NCI-H524 treated with DMSO at 0.1 percent for 48 hours (cell line): ENCODE measurements at places on chromosomes 3 and 15.

GRCh38 chr3:161082063-161082462, 23.1 kb downstream of the B3GALNT1 start:
- no peak for DNase-seq

DNA sequence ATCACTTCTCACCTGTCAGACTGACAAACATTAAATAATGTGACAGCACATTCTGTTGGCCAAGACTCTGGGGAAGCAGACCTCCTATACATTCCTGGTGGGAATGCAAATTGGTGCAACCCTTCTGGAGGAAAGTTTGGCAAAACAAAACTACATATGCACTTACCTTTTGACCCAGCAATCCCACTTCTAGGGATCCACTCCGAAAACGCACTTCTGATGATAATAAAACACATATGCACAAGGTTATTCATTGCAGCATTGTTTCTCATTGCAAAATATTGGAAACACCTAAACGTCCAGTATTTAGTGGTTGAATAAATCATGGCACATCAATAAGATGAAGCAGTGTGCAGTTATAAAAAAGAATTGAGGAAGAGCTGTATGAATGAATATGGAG, 145.5 kb upstream of the ABHD17C start:
- no peak for DNase-seq

DNA sequence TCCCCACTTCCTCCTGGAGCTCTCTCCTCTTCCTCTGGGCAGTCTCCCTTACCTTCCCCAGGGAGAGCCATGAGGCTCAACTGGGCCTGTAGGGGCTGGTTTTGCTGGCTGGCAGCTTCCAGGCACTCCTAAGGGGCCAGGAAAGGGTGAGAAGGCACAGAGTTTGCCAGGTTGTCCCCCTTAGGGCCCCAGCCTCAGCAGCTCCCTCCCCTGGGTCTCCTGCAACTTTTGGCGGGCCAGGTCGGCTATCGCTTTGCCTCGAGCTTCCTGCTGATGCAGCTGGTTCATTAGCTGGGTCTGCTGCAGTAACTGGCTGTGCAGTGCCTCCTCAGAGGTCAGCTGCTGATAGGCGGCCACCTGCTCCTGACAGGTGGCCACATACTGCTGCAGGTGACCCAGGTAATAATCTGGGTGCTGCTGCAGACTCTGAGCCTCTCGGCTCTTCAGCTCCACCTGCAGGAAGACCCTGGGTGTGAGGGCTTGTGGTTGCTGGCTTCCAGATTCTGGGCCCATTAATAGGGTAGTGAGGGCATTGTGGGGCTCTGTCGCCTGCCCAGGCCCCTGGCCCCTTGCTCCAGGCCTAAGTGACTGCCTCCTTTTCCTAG, 29.7 kb upstream of the OR4F6 start:
- DNase-seq, result no peak

DNA sequence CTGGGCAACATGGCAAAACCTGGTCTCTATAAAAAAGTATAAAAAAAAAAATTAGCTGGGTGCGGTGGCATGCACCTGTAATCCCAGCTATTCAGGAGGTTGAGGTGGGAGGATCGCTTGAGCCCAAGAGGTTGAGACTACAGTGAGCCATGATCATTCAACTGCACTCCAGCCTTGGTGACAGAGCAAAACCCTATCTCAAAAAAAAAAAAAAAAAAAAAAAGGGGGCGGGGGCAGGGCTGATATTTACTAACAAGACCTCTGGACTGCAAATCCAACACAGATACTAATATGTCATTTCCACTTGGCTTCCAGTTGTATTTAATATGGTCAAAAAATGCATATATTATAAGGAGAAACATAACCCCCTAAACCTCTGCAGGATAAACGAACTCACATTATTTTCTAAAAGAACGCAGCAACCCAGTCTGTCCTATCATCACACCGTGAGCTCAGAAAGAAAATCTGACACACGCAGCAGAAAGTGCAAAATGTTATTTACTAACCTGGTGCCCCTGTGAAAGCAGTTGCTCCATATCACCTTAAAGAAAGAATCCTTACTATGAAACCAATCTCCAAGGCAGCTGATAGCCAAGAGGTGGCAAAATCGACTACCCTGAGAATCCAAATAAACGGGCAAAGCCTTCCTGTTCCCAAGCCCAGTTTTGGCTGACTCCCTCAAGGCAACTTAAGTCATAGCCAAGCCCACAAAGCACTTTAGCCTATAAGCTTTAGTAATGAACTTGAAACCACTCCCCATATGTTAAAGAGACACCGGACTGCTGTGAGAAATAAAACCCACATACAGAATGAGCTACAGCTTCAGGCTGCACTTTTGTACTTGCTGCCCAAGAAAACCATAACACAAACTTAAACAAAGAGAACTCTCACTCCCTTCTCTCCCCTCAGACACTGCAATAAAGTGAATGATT, 39.3 kb downstream of the PLD1 start:
- DNase-seq, result peak; percentile 60

- DNase-seq, result peak; percentile 33
These were observed at the start of gene ZNF35 for GRCh38 chr3:44648564-44649229. ZNF35 (plus strand) TSS chr3:44648732; CDS start chr3:44651068, 2,336 bp downstream.

GRCh38 chr15:67124111-67124510, 58.7 kb downstream of the SMAD3 start:
- DNase-seq, result no peak

- DNase-seq, result no peak
These were observed 12.9 kb downstream of the B3GNT5 start for GRCh38 chr3:183265834-183266417.

DNA sequence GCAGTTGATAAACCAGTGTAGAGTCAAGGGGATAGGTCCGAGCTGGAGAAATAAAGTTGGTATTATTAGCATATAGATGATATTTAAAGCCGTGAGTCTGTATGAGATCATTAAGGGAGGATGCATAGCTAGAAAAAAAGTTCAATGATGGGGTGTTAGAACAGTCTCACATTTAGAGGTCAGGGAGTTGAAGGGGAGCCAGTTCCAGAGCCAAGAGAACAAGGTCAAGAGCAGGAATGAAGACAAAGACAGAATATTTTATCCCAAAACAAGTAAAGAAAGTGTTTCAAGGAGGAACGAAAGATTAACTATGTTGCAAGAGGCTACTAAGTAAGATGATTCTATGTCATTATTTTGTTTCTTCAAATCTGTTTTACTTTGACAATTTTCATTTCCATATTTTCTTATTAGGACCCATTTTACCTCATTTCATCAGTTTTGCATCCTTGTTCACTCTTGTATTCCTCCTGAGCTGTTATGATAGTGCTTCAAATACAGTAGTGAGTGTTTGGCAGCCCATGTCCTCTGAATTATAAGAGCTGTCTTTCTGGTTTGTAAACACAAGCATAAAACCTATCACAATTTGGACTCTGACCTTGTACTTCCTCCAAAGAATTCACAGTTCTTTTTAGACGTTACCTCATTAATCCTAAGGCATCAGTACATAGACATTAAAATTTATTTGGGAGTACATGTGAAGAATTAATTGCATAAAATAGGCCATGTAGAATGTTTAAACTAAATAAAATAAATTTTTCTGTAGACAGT, 695.7 kb upstream of the NECTIN3 start:
- no peak for DNase-seq

DNA sequence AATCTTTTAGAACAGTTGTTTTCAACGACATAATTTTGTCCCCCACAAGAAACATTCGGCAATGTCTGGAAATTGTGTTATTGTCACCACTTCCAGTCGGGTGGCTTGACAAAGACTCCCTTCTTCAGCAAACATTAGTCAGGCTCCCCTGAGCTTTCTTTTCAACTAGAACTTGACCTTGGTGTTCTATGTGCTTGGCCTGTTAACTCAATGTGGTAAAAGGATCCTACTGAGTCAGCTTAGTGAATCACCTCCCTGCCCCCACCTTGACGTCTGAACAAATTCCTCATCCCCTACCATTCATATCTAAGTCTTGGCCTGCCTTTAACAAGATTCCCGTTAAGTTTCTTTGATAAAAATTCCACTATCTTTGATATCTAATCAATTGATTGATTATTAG, 465.0 kb upstream of the ROBO1 start:
- no peak for DNase-seq

GRCh38 chr3:193780810-193781478, 187.9 kb downstream of the OPA1 start:
- DNase-seq, result no peak

DNA sequence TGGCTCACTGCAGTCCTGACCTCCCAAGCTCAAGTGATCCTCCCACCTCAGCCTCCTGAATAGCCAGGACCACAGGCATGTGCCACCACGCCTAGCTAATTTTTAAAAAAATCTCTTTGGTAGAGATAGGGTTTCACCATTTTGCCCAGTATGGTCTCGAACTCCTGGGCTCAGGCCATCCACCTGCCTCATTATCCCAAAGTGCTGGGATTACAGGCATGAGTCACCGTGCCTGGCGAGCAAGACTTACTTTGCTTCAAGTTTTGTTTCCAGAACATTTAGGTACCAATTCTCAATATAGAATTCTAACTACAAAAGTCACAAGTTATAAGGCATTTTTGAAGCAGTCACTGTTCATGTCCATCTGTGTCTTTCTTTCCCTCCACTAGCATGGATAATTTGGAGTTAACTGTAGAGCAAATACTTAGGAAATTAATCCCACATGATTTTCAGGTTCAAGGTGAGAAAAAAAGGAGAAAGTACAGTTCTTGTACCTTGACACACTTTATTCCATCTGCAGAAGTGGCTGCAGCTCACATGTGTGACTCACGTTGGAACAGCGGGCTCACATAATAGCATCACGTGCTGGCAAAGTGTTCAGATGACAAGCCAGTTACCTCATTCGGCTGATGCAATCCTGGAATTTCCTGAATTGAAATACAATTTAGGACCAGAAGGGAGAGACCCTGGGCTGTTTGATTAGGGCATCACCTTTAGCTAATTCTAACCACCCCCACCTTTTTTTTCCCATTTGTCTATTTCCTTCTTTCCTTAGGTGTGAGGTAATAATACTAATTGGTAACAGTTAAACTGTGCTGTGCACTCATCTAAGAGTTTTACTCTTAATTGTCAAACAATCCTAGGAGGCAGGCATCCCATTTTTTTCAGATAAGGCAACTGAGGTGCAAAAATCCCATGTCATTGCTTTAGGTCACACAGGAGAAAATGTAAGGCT, 46.9 kb upstream of the NEDD4 start:
- no peak for DNase-seq

DNA sequence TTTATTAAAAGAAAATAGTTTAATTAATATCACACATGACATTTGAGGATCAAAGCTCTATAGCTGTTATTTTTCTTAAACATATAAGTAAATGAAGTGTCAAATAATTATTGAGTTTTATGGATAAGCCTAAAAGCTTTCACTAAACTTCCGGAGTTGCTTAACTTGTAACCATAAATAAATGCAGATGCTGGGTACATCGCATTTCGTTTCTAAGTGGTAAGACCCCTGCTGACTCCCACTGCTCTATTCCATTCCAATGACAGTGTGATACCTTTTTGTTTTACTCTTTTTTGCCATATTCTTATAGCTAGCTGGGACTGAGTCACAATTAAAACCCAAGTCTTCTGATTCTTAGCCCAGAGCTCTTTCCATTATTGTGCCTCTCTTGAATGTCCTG, 411.1 kb downstream of the SOX2 start:
- no peak for DNase-seq

DNA sequence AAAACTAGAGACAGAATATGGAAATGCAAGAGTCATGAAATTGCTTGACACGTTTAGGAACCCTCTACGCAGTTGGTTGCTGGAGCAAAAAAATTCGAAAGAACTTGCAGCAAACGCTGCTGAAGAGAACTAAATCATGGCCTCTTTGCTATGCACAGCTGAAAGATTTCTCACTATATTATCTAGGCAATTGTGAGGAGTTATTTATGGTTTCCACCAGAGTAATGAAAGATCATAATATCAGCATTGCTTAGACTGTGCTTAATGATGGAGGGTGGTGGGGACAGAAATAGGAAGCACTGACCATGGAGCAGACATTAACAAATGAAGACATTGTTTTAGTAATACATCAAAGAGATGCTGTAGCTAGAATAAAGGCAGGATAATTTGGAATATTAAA, 593.4 kb upstream of the ZNF717 start:
- no peak for DNase-seq

DNA sequence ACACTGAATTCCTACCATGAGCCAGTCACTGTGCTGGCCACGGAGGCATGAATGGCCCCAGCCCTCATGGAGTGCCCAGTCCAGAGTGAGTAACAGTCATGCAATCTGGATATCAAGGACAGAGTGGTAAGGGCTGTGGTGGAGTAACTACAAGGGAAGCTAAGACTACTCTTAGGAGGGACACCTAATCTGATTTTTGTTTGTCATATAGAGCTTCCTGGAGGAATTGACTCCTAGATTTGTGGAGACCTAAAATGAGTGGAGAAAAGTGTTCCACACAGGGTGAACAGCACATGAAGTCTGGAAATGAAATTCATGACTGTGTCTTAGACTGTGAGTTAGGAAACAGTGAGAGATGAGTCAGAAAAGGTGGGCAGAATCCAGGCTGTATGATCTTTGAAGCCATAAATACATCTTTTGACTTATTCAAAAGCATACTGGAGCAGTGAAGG, 219.9 kb downstream of the NFKBIZ start:
- DNase-seq, result no peak

DNA sequence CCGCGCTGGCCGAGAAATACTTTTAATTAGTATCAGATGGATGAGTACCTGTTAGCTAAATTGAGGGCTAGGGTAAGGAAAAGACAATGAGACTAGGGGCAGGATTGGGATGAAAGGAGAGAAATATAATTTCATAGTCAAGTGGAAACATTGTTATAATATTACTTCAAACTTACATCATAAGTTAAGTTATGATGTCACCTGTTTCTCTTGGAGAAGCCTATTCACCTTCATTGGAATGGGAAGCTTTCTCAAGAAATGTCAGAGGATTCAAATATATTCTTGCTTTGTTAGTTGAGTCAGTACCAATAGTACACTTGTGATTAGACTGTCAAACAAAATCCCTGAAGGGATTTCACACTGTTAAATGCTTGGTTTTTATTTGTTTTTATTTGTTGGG, 116.2 kb downstream of the NEO1 start:
- no peak for DNase-seq

GRCh38 chr3:17798000-17798399, 55.6 kb upstream of the TBC1D5 start:
- no peak for DNase-seq

- DNase-seq, result no peak
These were observed 152.1 kb upstream of the TBC1D5 start for GRCh38 chr3:17894434-17895060.

- no peak for DNase-seq
These were observed at the start of gene CFAP44 for GRCh38 chr3:113441051-113441770. CFAP44 (minus strand) TSS chr3:113441493; CDS start chr3:113433664, 7,829 bp downstream.

- no peak for DNase-seq
These were observed 32.1 kb downstream of the KIF7 start for GRCh38 chr15:89623165-89623564.

DNA sequence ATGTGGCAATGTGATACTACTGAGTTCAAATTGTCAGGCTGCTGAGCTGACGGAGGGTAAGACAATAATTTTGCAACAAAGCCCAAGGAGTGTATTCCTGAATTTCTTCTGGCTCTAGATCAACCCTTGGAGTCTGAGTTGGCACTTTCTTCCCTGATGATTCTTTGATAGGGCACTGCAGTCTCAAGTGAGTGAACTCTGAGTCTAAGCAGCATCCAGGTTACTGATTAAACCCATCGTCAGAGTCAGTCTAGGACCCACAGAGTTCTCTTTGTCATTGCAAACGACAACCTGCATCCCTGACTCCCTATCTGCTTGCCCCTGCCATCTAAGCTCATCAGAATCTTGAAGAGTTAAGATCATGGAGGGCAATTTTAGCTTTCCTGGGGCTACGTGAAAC, 58.6 kb downstream of the MME start:
- DNase-seq, result no peak
